ENCODE measurements at places on chromosomes 4 and X. TPM values are rescaled to one million over a fixed set of nuclear protein-coding genes. Genes with fewer than 3 reads are reported as not detected.

SLC6A14 gene
- not detected for total RNA-seq

GNRHR gene
- not detected for total RNA-seq

TBC1D14 gene
- total RNA-seq, result 33.0 TPM

SOX3 gene
- not detected for total RNA-seq

TRIML2 gene
- total RNA-seq, result not detected

SPRY1 gene
- total RNA-seq, result 26.4 TPM

CDKL2 gene
- 0.55 TPM for total RNA-seq

DDIT4L gene
- total RNA-seq, result not detected

RP2 gene
- total RNA-seq, result 12.4 TPM

NAA11 gene
- total RNA-seq, result not detected

GLRB gene
- 4.1 TPM for total RNA-seq

SATL1 gene
- total RNA-seq, result not detected

OPN1MW gene
- total RNA-seq, result not detected

USP17L24 gene
- not detected for total RNA-seq

GAGE12E gene
- not detected for total RNA-seq

NSDHL gene
- 32.3 TPM for total RNA-seq

IL2 gene
- total RNA-seq, result not detected

SUPT20HL1 gene
- total RNA-seq, result not detected

KLB gene
- not detected for total RNA-seq

BMX gene
- not detected for total RNA-seq

ARR3 gene
- not detected for total RNA-seq

PRMT9 gene
- 6.5 TPM for total RNA-seq

UGT2B11 gene
- total RNA-seq, result not detected

APLN gene
- 11.6 TPM for total RNA-seq

BMPR1B gene
- total RNA-seq, result 7.1 TPM

CACNA1F gene
- not detected for total RNA-seq

CLGN gene
- 7.9 TPM for total RNA-seq

KLHL34 gene
- not detected for total RNA-seq

SYP gene
- total RNA-seq, result 0.47 TPM

PDCL2 gene
- not detected for total RNA-seq

GAGE13 gene
- total RNA-seq, result not detected

MAMLD1 gene
- total RNA-seq, result 2.8 TPM

CXCL8 gene
- total RNA-seq, result 360 TPM

H2AZ1 gene
- 433 TPM for total RNA-seq

CXCL6 gene
- 23.4 TPM for total RNA-seq

TRAM1L1 gene
- total RNA-seq, result 1.0 TPM

All from PC-3 (cell line).